ENCODE measurements at places on chromosomes 4 and X. TPM values are rescaled to one million over a fixed set of nuclear protein-coding genes. Genes with fewer than 3 reads are reported as not detected.

The RBM46 gene
- polyA plus RNA-seq = 0.04 TPM

The GALNT7 gene
- 37.4 TPM for polyA plus RNA-seq

The RAB33A gene
- 0.37 TPM for polyA plus RNA-seq

The CCNB3 gene
- polyA plus RNA-seq = 1.3 TPM

The PDZD4 gene
- 8.9 TPM for polyA plus RNA-seq

The ATP2B3 gene
- polyA plus RNA-seq = 0.27 TPM

The P2RY8 gene
- polyA plus RNA-seq = 1.4 TPM

The PROM1 gene
- 36.6 TPM for polyA plus RNA-seq

The SCARB2 gene
- 193 TPM for polyA plus RNA-seq

The RNF175 gene
- polyA plus RNA-seq = 5.7 TPM

The SFRP2 gene
- 16.6 TPM for polyA plus RNA-seq

The EGF gene
- polyA plus RNA-seq = 5.2 TPM

The EMCN gene
- polyA plus RNA-seq = 175 TPM

The MAP7D2 gene
- polyA plus RNA-seq = 3.4 TPM

The USP17L24 gene
- not detected for polyA plus RNA-seq

The ARMCX1 gene
- polyA plus RNA-seq = 53.7 TPM

The CYLC1 gene
- not detected for polyA plus RNA-seq

The GABRA4 gene
- polyA plus RNA-seq = 0.08 TPM

The IRF2 gene
- 39.6 TPM for polyA plus RNA-seq

The SPANXN4 gene
- polyA plus RNA-seq = not detected

The SLC7A11 gene
- polyA plus RNA-seq = 2.3 TPM

The TBX22 gene
- 3.0 TPM for polyA plus RNA-seq

The TIGD2 gene
- 12.1 TPM for polyA plus RNA-seq

The ASB5 gene
- 0.21 TPM for polyA plus RNA-seq

The TCEAL7 gene
- 48.3 TPM for polyA plus RNA-seq

The INTS6L gene
- 22.6 TPM for polyA plus RNA-seq

The F8A1 gene
- 25.1 TPM for polyA plus RNA-seq

The P2RY10 gene
- 0.09 TPM for polyA plus RNA-seq

The ITM2A gene
- polyA plus RNA-seq = 92.4 TPM

The ARHGAP24 gene
- 121 TPM for polyA plus RNA-seq

The MBNL3 gene
- polyA plus RNA-seq = 33.2 TPM

The AKAP4 gene
- polyA plus RNA-seq = 0.11 TPM

The NLGN4X gene
- 11.1 TPM for polyA plus RNA-seq

The PAGE1 gene
- not detected for polyA plus RNA-seq

The SMIM20 gene
- 53.4 TPM for polyA plus RNA-seq

The DCTD gene
- polyA plus RNA-seq = 125 TPM

The BRS3 gene
- 0.08 TPM for polyA plus RNA-seq

The PSAPL1 gene
- polyA plus RNA-seq = not detected

The DRP2 gene
- 1.9 TPM for polyA plus RNA-seq

The TEX13B gene
- polyA plus RNA-seq = not detected

The AIFM1 gene
- polyA plus RNA-seq = 94.8 TPM

The AMMECR1 gene
- polyA plus RNA-seq = 19.7 TPM

The ARX gene
- polyA plus RNA-seq = not detected

The SLC16A2 gene
- polyA plus RNA-seq = 31.4 TPM

The ARHGEF38 gene
- polyA plus RNA-seq = 6.0 TPM

The VSIG1 gene
- 1.1 TPM for polyA plus RNA-seq

The CHIC1 gene
- 12.9 TPM for polyA plus RNA-seq

The FANCB gene
- 3.7 TPM for polyA plus RNA-seq

The SSX4 gene
- not detected for polyA plus RNA-seq
